ENCODE measurements at places on chromosomes 7 and 10.
A peak's percentile ranks its signal among the peaks of the same experiment; 100 is the strongest.

DNA sequence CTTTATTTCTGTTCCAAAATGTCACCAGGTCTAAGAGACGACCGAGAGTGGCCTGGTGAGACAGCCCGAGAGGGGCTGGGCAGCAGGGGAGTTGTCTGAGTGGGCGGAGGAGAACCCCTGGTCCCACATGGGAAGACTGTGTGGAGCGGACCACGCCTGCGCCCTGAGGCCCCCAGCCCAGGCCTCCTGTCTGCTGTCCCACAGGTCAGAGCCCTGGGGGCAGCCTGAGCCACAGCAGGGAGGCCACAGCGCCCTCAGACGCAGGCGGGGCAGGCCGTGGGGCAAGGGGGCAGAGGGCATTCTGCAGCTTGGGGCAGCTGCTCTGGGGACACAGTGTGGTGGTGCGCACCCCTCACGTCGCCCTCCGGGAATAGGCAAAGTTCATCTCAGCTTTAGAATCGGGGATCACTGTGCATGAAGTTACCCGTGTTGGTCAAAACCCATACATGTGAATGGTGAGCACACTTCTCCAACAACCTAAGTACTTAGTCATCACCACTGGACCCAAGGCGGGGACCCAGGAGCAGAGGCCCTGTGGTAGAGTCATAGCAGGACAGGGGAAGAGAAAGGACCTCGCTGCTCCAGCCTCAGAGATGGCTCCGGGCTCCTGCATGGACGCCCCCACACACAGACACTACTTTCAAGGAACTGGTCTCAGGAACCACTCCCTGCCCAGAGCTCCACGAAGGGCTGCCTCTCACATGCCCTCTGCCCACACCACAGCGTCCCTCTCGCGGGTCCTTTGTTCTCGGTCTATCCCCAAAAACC, 214.7 kb downstream of the ELFN1 start:
- DNase-seq = no peak

DNA sequence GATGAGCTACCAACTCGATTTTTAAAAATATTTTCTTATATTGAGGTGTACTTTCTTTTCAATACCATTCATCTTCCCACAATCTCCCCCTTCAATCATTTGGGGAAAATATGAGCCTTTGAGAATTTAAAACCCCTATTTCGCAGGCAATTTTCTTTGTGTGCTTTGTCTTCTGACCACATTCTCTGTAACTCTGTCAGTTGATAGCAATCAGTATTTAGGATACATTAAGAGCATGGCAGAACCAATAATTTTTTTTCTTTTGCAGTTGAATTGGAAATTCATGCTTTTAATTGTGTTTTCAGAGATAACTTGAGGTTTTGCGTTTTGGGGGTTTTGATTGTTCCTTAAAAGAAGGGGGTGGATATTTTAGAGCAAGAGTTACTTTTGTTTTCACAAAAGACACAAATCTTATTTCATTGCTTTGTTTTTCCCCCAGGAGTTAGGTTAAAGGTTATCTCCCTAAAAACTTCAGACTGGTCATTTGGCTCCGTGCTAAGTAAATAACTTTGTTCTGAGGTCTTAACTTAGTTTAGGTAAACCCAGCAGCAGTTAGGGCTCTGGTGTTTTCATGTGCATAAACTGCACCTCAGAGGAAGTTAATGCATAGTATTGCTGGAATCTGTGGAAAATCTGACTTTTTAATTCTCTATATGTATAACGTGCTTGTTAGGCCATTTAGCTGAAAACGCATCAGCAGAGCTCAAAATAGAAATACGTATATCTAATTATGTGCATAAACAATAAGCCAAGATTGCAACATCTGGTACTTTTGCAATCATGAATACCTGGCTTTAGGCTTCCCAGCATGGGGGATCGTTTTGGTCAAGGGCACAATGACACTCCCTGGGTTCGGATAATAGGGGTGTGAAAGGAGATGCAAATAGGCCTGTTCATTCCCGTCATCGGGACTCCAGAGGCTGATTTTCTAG, 676.4 kb upstream of the ANKRD30A start:
- DNase-seq = no peak

- peak; percentile 71 for DNase-seq
Observed at GRCh38 chr10:102644646-102645387, 538 bp downstream of the TRIM8 start.

DNA sequence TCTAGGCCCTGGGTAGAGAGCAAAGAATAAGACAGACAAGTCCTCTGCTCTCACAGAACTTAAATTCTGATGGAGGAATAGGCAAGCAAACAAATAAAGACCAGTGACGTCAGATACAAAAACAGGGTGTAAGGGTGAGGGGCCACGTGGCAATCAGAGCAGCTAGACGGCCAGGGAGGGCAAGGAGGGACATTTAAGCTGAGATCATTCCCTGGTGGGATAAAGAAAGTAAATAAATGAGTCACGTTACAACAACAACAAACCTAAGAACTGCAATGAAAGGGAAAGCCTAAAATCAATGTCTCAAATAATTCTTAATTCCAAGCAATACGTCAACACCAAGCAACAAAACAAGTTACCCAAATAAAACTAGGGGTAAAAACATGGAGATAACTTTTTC, 21.8 kb downstream of the STN1 start:
- DNase-seq = no peak

DNA sequence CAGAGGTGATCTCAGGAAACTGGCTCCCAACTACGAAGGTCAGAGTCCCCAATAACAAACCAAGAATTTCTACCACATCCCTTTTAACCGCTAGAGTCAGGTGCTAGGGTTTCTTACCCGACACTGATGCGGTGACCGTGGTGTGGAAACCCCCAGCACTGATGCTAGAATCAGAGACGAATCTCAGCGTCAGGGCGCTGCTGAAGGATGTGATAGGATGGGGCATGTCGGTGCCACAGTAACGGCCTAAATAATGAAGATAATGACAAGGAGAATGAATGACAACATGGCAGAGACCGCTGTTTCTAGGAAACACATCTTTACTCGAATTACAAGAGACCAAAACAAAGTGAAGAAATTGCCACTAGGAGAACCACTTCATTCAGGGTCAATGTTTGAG, 131.1 kb upstream of the RSU1 start:
- peak; percentile 85 for DNase-seq

GRCh38 chr7:35285799-35286198, 31.9 kb upstream of the TBX20 start:
- no peak for DNase-seq

- DNase-seq = no peak
Observed at GRCh38 chr10:60905580-60905979, 38.4 kb downstream of the RHOBTB1 start.

- no peak for DNase-seq
Observed at GRCh38 chr7:33425929-33426678, 296.7 kb downstream of the BBS9 start.

GRCh38 chr10:17023386-17024298, 106.0 kb downstream of the CUBN start:
- peak; percentile 88 for DNase-seq

DNA sequence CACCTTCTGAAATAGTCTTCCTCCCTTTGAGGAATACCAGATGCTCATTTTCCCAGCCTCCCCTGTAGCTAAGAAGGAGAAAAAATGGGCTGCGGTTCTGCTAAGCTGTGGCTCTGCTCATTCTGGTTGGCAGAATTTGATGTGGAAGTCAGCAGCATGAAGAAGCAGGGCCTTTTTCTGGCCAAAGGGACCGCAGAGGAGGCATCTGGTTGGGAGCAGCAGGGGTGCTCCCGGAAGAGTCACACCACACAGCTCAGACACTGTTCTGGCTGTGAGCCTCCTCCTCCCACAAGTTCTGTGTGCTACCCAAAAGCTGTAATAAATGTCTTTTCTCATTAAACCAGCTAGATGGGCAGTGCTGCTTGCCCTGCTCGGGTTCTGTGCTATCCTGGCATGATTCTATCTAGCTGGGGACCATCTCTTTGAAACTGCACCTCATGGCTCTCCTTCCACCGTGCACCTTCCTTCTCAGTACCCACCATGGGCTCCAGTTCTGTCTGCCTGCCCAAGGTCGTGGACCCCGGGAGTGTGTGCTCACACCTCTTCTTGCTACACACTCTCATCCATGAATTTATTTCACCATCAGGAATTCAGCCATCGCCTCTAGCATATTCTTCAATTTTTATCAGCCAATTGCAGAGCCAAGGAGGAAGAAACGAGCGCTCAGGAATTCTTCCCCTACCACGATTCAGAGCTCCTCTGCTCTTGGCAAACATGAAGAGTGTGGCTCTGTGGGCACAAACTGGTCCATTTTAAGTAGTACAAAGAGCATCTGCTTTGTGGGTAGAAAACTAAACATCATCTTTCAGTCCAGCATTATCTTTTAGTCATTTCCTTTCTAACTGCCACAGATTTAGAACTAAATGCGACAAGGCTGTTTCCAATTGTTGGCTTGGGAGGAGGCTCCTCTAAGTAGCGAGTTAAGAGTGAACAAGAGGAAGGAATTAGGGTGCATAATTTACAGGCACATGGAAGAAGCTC, 76.9 kb downstream of the FAM171A1 start:
- no peak for DNase-seq

- DNase-seq = no peak
Observed at GRCh38 chr7:151091988-151092387, 5.7 kb downstream of the AGAP3 start.

GRCh38 chr10:55369670-55370420, 568.8 kb upstream of the PCDH15 start:
- no peak for DNase-seq

GRCh38 chr10:6769704-6770417, 189.8 kb upstream of the PRKCQ start:
- DNase-seq = no peak

DNA sequence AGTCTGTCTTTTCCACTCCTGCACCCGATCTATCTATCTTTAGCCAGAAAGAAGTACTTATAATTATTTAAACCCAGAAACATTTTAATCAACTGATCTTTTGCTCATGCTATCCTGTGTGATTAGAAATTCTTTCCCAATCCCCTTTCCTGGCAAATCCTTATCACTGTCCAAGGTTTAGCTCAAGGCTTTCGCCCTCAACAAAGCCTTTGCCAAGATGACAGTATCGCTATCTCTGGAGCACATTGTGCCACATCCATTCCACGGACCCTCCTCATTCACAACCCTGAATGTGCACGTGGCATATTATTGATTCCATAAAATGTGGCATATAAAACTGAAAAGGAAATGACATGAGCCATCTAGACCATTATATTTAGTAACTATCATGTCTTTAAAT, 71.3 kb downstream of the PTN start:
- DNase-seq = no peak

- no peak for DNase-seq
Observed at GRCh38 chr7:37786741-37787569, 61.4 kb upstream of the NME8 start.

- DNase-seq = no peak
Observed at GRCh38 chr10:119807960-119808697, 64.5 kb downstream of the MCMBP start.

- no peak for DNase-seq
Observed at GRCh38 chr10:73379064-73379748, 20.5 kb upstream of the CFAP70 start.

- DNase-seq = no peak
Observed at GRCh38 chr10:7945469-7946187, 108.9 kb upstream of the GATA3 start.

GRCh38 chr7:116653646-116654045, 18.4 kb upstream of the MET start:
- no peak for DNase-seq

DNA sequence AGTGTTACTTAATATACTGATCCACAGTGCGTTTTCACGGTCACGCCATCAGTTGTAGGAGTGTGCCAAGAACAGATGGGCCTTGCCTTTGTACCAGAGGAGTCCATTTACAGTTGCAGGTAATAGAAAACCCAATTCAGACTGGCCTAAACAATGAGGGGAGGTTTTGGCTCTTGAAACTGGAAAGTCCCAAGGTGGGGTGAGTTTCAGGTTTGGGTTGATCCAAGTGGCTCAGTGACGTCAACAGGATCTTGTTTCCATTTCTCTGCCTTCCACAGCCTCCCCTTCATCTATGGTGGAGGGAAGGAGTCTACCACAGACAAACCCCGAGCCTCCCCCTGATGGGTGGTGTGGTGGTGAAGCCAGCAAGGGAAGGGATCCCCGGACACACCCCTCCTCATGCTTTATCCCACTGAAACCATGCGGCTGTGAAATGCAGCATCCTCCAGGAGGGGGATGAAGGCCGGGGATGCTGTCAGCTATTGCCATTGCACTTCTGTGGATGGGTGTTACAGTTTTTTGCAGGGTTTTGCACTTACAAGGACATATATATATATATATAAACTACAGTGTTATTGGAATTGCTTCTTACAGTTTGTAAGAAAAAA, 14.8 kb upstream of the SH2D4B start:
- DNase-seq = no peak

- DNase-seq = no peak
Observed at GRCh38 chr10:78475437-78475836, 441.8 kb downstream of the RPS24 start.

- DNase-seq = no peak
Observed at GRCh38 chr7:117362294-117362888, 39.5 kb upstream of the WNT2 start.

GRCh38 chr10:16949816-16950215, 132.6 kb upstream of the RSU1 start:
- no peak for DNase-seq

DNA sequence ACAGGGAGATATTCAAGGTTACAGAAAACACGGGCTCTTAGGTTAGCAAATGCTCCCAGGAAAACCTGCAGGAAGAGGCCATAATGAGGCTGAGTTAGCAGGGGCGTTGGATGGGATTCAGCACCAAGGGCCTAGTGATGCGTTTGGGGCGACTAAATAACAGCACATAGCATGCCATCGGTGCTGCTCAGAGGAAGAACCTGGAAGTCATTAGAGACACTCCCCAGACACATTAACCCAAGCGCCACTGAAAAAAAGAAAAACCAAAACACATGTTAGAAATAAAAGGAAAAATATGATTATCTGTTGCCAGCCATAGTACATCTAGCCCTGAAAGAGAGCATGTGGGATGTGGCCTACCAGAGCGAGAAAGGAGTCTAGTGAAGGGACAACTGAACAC, 28.8 kb upstream of the OPALIN start:
- DNase-seq = no peak

GRCh38 chr10:127578259-127578960, 29.3 kb downstream of the NPS start:
- no peak for DNase-seq

DNA sequence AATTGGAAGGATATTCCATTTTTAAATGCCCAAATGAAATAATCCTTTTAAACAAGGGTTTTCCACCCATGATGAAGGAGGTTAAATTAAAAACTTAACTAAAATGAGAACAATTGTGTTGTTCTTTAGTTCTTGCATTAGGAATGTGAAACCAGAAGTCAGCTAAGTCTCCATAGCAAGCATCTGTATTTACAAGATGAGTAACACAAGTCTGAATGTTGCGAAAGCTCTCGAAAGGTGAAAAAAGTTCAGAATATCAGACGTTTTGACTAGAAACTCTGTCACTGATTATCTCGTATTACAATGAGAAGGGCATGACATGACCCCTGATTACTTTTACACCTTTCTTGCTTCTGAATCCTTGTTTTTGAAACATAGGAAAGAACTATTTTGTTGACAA, 149.6 kb downstream of the BICC1 start:
- DNase-seq = no peak

- DNase-seq = no peak
Observed at GRCh38 chr7:44909596-44910389, 24.5 kb upstream of the PURB start.

Data from CD8-positive, alpha-beta memory T cell (primary cell).